Activated CD4-positive, CD25-positive, alpha-beta regulatory T cell (primary cell): ENCODE measurements at places on chromosomes 6 and 20.

DNA sequence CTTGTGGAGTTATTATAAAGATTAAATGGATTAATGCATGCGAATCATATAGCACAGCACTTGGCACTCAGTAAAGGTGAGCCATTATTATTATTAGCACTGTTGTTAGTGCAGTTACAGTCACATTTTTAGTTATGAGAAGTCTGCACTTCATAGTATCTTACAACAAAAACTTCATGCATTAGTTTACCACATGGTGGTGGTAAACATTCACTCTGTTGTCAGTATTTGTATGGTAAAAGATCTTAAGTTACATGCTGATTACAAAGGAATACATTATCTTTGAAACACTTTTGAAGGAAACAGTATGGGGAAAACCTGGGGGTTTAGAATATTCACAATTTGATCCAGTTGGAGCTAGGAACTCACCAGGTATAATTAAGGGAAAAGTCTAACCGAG, 20.8 kb downstream of the TMEM14A start:
- no peak for DNase-seq

DNA sequence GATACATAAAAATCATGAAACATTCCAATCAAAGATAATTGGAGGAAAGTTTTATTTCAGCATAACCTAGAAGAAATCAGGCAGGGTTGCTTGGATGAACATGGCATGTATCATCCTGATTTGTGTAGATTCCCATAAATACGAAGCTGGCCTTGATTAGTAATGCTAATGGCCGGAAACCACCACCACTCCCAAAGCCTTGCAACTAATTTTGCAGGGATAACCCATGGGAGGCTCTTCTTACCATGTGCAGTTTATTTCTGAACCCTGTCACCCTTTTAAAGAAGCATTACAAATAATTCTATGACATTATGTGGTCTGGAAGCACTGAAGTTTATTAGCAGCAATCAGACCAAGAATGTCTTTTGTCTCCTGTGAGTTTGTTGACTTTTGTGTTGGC, 80.8 kb downstream of the AIG1 start:
- no peak for DNase-seq

DNA sequence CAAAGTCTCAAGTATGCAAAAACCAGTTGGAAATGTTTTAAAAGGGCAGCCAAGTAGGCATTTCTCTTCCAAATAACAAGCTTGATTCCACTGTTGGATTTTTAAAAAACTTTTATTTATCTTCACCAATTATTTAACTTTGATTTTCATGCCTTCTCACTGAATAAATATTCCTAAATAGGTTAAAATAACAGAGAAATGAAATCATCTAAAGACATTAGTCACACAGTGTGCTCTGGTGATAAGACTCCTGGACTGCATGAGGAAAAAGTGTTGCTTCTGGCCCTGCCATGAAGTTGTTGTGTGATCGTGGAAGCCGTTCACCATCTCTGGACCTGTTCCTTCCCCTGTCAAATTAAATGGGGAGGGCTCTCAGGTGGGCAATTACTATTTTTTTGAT, 33.8 kb upstream of the IGF2R start:
- no peak for DNase-seq

- DNase-seq: no peak
These were observed 1.3 kb downstream of the BPIFA2 start for GRCh38 chr20:33169176-33169794.

DNA sequence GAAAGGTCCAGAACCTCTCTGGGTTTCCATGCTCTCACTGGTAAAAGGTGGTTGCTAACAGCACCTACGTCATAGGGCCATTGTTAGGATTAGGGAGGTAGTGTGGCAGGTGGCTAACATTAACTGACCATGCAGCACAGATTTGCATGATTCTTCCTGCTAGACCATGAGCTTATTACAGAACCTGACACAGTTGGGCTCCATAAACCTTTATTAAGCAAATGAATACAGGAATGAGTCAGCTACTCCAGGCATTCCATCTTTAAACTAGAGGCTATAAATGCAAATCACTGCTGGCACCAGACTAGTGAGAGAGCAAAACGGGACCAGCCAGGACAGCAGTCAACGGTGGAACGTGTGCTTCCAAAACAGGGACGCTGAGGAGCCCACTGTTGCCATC, 440.1 kb downstream of the PTPRT start:
- no peak for DNase-seq

GRCh38 chr6:143708889-143709288, 31.1 kb downstream of the PHACTR2 start:
- DNase-seq: no peak

- no peak for DNase-seq
These were observed 168.4 kb downstream of the PHACTR1 start for GRCh38 chr6:12884983-12885382.

- no peak for DNase-seq
These were observed 102.0 kb downstream of the MAP3K7 start for GRCh38 chr6:90484903-90485302.

DNA sequence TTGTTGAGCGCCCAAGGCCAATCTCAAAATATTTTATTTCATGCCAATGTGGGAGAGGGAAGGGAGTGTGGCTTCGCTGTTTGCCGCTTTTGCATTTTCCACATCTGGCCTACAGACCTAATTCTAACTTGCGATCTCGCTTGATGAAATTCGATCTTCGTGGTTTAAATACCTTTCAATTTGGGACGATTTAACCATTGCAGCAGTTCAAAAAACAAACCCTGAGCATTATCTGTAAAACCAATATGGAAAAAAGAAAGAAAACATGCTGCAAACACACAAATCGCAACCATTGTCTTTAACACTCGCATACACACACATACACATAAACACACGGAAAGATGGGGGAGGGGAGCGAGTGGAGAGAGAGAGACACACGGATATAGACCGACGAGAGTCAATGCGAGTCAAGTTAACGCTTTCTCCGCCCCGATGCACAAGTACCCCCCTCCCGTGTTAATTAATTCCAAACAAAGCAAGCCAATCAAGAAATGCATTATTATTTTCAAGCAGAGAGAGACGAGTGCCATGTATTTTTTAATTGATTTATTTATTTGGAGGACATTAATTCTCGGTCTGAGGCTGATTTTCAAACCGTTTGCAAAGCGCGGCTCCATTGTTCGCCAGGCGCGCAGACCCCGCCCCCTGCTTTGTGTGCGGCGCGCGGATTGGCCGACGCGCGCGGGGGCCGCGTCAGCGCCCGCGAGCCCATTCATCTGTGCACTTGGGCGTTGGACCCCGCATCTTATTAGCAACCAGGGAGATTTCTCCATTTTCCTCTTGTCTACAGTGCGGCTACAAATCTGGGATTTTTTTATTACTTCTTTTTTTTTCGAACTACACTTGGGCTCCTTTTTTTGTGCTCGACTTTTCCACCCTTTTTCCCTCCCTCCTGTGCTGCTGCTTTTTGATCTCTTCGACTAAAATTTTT, at the start of gene MARCKS:
Gene MARCKS (plus strand): TSS at position 721 of the 931 bp plus-strand sequence. CDS start 401 bp downstream, outside the sequence.
- DNase-seq: peak; percentile 7

- DNase-seq: no peak
These were observed 21.3 kb upstream of the RREB1 start for GRCh38 chr6:7086488-7086887.

DNA sequence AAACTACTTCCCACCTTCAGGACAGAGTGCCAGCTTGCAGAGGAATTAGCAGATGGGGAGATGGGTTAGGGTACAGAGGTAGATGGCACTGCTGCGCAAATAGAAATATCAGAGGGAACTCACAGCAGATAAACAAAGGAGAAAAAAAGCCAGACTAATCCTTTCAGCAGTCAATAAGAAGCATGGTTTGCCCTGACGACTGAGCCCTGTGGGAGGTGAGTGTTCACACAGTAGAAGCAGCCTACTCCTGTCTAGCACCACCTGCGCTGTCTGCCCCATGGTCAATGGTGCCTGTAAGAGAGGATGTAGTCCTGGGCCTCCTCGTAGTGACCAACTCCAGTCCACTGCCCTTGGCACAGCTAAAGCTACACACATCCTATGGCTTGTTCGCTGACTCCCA, 174.1 kb downstream of the IBTK start:
- DNase-seq: no peak

DNA sequence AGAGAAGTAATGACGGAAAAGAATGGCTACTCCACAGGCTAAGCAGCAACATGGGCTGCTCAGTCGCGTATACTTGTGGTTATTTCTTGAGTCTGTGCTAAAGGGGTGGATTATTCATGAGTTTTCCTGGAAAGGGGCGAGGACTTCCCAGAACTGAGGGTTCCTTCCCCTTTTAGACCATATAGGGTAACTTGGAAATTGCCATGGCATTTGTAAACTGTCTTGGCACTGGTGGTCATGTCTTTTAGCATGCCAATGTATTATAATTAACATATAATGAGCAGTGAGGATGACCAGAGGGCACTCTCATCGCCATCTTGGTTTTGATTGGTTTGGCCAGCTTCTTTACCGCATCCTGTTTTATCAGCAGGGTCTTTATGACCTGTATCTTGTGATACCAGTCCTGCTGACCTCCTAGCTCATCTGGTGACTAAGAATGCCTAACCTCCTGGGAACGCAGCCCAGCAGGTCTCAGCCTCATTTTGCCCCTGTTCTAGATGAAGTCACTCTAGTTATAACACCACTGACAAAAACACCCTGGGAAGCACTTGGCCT, 11.4 kb downstream of the LBP start:
- no peak for DNase-seq

GRCh38 chr20:42986143-42986773, 203.4 kb downstream of the PTPRT start:
- no peak for DNase-seq

DNA sequence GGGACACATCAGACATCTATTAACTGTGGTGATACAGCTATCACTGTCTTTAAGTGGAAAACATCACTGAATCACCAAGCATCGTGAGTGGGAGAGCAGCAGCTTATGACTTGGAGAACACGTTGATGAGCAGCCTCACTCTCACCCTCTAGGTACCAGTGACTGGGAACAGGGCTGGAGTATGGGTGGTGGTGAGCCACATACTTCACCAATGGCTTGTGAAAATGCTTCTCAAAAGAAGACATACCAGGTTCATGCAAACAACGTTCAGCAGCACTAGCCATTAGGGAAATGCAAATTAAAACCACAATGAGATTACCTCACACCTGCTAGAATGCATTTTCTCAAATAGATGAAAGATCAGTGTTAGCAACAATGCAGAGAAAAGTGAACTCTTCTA, 25.3 kb downstream of the SNX5 start:
- DNase-seq: no peak

DNA sequence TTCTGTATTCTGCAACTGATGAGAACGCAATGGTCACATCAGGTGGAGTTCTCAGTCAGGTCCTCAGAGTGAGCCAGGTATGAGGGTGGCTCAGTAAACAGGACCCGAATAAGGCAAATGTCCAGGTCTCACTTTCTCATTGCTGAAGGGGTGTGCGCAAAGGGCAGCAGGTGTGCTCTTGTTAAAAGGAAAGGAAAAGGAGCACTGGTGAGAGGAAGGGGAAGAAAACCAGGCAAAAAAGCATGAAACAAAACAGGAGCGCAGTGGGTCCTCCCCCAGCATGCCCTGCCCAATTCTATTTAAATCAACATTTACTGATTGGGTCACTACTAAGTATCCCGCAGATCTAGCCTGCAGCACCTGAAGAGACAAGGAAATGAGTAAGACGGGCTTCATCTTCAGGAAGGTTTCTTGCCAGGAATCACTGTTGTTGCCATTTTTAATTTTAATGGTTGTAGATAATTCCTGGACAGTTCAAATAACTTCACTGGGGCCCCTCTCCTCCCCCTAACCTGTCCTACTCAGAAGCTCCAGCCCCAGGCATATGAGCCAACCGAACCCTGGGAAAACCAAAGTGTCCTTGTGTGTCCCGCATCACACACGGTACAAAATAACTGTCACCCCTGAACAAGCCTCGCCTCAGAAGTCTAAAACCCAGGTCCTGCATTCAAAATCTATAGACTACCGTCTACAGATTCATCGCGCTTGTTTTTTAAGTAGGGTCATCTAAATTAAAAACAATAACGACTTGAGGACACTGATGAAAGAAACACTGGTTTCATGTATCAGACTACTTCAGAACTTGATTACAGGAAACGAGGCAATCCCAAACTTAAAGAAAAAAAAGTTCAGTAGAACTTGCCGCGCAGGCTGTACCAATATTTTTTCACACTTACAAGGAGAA, 980 bp downstream of the MBOAT1 start:
- DNase-seq: no peak

DNA sequence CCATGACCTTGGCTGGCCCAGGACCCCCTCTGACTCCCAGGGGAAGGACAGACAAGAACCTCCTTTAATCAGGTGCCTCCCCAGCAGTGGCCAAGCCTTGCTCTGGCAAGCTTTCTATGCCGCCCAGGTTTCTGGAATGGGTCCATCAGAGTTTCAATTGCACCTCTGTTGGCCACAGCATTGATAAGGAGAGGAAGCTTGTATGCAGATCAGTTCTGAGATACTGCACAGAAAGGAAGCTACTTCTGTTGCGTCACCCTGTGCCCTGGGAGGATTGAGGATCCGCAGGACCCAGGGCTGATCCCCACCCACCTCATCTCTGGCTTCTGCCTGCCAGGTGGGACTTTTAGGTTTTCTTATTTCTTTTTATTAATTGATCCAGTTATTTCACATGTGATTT, 167.2 kb downstream of the TFAP2C start:
- no peak for DNase-seq

DNA sequence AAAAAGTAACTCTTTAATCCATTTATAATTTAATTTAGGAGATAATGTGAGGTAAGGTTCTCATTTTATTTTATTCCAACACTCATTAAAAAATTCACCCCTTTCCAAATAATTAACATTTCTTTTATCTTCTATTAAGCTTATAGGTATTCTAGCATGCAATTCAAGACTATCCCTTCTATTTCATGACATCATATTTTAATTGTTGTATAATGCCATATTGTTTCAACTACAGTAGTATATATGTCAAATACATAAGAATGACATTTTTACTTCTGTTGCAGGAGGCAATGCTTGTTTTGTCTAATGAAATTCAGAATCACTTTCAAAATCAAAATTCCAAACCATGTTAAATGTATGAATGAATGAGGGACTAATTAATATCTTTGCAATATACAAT, 76.2 kb downstream of the MAFB start:
- no peak for DNase-seq

GRCh38 chr6:107624050-107624449, 134.1 kb downstream of the SOBP start:
- DNase-seq: no peak

DNA sequence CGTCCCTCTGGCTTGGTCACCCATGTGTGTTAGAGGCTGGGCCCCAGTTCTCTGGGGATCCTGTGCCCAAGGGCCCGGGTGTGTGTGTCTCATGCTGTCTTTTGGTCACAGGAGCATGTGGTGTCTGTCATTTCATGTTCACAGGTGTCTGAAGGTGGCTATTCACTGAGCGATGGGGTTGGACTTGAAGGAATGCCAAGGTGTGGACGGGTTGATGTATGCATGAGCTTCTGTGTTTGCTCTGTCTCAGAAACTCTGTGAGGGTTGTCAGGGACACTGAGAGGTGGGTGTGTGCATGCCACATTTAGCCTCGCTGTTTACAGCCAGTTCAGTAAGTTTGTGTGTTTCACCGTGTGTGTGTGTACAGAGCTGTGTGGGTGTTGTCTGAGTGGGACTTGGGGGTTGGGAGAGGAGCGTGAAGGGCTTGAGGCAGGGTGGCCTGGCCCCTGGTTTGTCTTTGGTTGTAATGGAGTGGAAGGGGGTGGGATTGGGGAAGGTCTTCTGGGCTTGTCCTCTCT, 1.2 kb downstream of the DDR1 start:
- no peak for DNase-seq

- no peak for DNase-seq
These were observed 240.4 kb downstream of the OGFRL1 start for GRCh38 chr6:71529026-71529425.
